ENCODE measurements at places on chromosomes 16 and 17.

- DNase-seq: no peak
Measured at GRCh38 chr17:45841186-45841585, 3.5 kb upstream of the SPPL2C start.

DNA sequence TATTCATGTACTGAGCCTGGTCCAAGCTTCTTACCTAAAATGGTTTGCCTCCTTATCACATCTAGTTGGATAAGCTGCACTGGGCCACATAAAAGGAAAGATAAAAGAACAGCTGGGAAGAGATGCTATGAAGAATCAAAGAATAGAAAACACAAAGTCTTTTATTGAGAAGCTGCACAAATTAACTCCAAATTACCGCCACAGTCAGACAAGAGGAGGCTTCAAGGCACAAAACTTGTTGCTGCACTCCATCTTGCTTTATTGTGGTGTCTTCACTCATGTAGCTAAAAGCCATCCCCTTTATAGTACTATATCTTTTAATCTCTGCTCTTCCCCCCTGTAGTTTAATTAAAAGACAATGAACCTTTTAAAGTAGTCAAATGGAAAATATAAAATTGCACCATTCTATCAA, 330.6 kb upstream of the PMFBP1 start:
- no peak for DNase-seq

GRCh38 chr16:29994600-29995323, 655 bp downstream of the HIRIP3 start:
- no peak for DNase-seq

GRCh38 chr16:82152641-82153112, 17.3 kb downstream of the MPHOSPH6 start:
- DNase-seq: no peak

DNA sequence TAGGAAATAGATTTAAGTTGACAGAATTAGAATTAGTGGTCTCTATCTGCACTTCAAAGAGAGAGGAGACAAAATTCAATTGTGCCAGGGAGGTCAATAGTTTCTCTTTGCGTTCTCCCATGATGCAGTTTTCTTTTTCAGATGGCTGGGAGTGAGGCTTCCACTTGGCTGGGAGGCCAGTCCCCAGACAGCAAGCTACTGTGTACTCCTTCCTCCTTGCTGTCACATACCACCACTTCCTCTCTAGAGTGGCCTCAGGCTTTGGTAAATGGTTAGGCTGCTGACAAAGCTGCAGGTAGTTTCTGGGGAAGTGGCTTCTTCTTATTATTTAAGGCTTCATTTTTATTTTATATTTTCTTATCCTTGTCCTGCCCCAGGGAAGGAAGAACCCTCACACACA, 106.2 kb upstream of the HS3ST4 start:
- DNase-seq: no peak

- no peak for DNase-seq
Measured at GRCh38 chr17:3025421-3026124, 37.8 kb downstream of the OR1D5 start.

DNA sequence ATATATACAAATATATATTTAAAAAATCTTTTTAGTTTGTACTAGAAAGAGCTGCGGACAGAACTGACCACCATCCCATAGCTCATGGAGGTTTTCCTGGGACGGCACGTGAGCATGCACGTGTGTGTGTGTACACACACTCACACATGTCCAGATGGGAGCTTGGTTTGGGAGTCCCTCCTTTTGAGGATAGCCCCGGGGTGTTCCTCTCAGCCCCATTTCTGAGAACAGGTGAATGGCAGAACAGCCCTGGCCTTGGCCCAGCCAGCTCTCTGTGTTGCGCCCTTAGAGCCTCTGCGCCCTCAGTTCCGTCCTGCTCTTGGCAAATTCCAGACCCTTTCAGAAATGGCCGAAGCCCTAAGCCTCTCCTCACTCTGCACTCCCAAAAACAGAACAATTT, 70.1 kb downstream of the AMFR start:
- DNase-seq: no peak

DNA sequence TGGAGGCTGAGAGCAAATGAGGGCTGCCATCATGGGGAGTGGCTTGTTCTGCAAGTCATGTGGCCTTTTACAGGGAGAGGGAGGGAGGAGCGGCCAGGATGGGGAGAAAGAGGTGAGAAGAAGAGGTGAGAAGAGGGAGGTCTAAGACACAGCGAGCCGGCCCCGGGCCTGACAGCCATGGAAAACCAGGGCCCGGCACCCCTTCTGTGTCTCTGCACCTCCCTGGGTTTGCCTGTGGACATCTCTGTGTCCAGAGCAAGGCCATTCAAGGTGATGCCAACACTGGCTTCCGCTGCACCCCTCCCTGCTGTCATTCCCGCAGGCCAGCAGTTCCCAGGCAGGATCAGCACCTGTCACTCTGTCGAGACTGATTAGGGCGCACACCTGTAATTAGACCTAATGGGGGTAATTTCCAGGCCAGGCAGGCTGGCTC, 75.6 kb downstream of the MGAT5B start:
- DNase-seq: peak; percentile 87

DNA sequence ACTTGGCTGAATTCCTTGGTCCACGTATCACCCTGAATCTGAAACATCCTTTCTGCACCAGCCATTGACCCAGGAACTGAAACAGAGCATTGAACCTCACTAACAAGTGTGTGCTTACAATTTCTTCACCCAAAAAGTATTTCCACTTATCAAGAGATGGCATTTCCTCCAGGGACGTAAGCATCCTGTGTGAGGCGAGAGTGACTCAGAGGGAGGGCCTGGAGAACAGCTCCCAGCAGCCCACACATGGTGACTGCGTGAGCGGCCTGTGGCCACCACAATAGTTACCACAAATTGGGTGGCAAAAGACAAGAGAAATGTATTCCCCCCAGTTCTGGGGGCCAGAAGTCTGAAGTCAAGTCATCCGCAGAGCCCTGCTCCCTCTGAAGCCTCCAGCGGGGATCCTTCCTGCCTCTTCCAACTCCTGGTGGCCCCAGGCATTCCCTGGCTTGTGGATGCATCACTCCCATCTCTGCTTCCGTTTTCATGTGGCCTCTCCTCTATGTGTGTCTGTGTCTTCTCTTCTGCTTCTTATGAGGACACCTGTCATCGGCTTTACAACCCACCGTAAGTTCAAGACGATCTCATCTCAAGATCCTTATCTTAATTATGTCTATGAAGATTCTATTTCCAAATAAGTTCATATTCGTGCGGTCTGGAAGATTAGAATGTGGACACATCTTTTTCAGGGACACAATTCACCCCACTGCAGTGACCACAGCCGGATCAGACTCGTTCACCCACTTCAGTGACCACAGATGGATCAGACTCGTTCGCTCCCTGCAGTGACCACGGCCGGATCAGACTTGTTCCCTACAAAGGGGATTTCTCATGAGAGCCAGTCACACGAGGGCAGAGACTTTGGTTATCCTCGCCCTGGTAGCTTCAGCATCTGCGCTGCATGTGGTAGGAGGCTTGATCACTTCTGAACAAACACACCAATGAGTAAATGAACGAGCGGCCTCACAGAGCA, 122.6 kb upstream of the FOXF1 start:
- DNase-seq: no peak

DNA sequence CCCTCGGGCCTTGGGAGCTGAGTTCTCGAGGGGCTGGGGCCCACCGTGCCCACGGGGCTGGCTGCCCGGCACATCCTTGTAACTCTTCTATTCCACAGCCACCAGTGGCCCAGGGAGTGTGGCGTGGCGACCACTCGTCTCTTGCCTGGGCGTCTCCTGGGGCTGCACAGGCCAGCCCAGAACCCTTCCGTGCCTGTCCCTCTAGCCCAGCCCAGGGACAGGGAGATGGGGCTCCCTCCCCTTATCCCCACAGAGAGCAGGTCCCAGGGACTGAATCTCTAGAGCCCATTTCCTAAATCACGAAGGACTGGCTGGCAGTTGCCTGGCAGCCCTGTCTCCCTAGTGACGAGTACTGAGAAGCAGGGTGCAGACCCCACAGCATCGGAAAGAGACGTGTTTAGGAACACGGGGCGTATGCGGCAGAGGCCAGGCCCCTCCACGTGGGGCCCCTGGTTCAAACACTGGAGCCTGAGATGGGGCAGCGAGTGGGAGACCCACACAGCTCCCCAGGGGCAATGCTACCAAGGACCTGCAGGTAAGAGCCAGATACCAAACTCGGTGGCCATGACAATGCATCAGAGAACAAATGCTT, 51.0 kb downstream of the TIMM22 start:
- no peak for DNase-seq

DNA sequence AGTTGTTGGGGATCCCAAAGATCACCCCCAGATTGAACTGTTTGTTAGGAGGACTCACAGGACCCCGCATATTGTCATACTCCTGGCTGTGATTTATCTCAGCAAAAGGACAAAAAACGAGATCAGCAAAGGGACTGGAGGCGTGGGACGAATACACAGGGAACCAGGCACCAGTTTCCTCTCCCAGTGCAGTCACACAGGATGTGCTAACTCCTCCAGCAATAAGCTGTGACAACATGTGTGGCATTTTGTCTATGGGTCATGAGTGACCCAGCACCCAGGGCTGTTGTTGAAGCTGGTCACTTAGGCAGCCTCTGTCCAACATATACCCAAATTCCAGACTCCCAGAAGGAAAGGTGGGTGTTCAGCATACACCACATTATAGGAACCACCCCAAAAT, 60.9 kb downstream of the CPPED1 start:
- no peak for DNase-seq

- no peak for DNase-seq
Measured at GRCh38 chr17:51147650-51148049, 5.7 kb upstream of the NME1 start.

DNA sequence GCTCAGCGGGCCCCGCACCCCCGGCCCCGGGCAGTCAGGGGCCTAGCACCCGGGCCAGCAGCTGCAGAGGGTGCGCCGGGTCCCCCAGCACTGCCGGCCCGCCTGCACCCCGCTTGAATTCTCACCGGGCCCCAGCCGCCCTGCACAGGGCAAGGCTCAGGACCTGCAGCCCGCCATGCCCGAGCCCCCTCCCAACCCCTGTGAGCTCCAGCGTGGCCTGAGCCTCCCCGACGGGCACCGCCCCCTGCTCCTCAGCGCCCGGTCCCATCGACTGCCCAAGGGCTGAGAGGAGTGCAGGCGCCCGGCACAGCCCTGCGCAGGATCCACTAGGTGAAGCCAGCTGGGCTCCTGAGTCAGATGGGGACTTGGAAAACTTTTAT, 1.7 kb upstream of the BRCA1 start:
- DNase-seq: no peak

DNA sequence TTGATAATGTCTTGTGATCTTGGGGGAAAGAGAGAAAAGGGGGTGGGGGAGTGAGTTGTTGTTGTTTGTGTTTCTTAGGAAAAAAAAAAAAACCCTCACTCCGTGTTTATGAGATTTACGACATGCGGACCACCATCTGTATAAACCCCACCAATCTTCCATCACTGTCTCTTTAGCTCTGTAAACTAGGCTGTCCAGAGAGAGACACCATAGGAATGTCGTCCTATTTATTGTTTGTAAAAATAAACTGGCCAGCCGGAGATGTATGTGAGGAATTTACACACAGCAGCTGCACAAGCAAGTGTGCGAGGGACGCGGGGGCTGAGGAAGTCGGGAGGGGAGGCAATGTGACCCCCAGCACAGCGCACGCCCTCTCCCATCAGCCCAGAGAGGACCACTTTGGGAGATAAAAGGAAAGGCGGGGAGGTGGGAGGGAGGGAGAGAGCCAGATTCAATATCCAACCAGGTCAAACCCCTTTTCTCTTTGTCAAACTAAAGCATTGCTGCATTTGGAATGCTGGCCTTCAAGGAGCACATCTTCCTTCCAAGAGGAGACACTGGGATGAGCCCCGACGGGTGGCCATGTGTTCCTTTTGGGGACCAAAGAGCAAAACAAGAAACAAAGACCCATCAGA, 136.2 kb upstream of the SALL1 start:
- DNase-seq: no peak

DNA sequence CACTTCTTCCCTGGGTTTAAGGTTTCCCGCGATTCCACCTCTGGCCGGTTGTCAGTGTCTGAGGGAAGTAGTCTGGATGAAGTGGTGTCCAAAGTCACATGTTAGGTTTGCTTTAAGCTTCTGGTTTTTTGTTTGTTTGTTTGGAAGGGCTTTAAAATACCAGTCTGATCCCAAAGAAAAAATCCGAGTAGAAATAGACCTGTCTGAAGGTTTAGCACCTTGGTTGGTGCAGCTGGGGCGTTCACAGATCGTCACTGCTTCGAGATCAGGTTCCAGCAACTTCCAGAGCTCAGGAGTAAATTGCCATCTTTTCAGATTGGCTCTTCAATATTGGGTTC, 567 bp downstream of the TMEM97 start:
- DNase-seq: peak; percentile 41
